ENCODE measurements at places on chromosomes 12 and 14.

DNA sequence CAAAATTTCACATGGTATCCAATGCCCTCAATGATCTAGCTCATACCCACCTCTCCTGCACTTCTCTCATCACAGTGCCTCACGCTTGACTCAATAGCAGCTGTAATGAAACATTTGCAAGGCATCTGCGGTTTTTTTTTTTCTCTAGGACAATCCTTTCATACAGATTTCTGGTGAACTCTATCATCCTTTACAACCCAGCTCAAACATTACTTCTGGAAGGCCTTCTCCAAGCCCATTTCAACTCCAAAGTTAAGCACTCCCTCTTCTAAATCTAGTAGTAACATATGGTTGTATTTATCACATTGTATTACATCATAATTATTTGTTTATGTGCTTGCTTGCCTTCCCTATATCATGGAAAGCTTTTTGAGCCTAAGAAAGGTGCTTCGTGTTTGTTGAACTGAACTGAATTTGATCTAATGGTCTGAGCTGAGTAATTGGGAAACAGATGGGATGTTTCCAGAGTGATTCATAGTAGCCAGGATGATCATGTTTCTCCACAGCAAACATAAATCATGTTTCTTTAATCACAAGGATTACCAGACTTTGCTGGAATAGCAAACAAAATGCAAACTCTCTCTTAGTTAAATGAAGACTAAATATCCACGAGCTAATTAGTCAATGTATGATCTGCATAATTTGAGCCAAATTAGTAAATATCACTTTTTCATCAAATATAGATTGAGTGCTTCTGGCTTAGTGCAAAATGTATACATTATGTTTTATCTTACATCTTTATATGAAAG is 14.3 kb downstream of the CFL2 start:
- DNase-seq, result no peak

DNA sequence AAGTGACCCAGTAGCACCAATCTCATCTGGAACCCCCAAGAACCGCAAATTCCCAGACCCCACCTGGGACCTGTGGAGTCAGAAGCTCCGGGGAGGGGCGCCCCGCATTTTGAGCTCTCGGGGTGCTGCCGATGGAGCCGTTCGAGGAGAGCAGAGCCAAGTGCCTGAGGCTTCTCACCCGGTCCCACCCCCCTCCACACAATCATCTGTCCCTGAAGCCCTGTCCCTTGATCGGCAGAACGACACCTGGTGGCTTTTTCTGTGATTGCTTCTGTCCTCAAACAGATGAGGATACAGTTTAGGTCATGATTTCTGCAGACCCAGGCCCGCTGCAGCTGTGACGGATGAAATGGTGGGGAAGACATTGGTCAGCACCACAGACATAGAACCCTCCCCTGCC is 74.7 kb downstream of the NOC4L start:
- no peak for DNase-seq

GRCh38 chr14:68658029-68658509 is 134.8 kb downstream of the ZFP36L1 start:
- no peak for DNase-seq

DNA sequence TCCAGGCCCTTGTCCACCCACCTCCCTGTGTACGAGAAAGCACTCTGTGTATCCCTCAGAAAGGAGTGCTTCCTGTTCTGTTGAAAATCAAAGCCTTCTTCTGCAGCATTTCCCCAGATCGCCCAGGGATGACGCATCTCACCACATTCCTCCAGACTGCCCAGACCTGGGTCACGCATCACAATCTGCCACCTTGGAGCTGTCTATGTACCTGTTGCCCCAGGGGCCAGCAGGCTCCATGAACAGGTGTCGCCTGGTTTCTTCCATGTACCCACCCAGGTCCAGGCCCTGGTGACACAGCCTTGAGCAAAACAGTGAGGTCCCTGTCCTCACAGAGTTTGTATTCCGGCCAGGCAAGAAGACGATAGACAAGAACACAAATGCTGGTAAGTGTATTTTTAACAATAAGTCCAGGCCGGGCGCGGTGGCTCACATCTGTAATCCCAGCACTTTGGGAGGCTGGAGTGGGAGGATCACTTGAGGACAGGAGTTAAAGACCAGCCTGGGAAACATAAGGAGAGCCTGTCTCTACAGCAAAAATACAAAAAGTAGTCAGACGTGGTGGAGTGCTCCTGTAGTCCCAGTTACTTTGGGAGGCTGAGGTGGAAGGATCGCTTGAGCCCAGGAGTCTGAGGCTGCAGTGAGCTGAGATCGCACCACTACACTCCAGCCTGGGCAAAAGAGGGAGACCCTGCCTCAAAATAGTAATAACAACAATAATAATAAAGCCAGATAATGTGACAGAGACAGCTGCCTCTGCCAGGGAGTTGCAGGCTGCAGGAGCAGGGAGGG is 6.8 kb upstream of the PPP1R13B start:
- no peak for DNase-seq

DNA sequence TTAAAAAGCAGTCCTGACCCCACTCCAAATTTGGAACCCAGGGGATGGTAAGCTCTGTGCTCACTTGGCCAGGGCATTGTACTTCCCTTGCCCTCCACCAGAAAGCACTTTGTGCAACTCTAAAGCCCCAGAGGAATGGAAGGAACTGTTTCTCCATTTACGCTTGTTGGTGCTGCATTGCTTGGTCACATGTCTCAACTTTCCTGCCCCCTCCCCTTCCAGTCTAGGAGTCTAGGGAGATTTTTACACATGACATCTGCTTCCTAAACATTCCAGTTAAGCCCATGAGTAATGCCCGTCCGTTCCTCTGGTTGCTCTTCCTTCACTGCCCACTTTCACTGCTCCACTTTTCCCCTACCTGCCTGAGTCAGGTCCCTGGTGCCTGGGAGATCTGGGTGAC is 92.6 kb upstream of the MAP1LC3B2 start:
- DNase-seq, result no peak

DNA sequence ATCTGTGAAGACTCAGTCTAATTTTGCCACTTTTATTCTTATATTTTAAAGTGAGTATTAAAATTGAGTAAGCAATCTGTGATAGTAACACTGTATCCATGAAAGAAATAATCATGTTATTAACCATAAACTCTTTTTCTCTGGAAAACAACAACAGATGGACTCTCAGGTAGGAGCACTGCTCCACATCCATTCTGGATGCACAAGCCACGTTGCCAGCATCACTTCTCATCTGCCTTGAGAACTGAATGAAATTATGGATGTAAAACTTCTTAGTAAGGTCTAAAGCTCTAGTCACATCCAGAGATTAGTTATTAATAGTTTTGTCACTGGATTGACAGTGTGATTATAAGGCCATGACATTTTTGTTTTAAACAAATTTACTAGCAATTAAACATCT is 489.1 kb upstream of the SYT1 start:
- DNase-seq, result no peak

GRCh38 chr14:100384819-100385813 is 62.0 kb downstream of the SLC25A47 start:
- peak; percentile 50 for DNase-seq

GRCh38 chr12:25800101-25800500 is 158.4 kb upstream of the RASSF8 start:
- no peak for DNase-seq

GRCh38 chr14:23450379-23450778 is 14.9 kb upstream of the MYH7 start:
- DNase-seq, result no peak

GRCh38 chr14:33279865-33280264 is 341.2 kb downstream of the NPAS3 start:
- DNase-seq, result no peak

DNA sequence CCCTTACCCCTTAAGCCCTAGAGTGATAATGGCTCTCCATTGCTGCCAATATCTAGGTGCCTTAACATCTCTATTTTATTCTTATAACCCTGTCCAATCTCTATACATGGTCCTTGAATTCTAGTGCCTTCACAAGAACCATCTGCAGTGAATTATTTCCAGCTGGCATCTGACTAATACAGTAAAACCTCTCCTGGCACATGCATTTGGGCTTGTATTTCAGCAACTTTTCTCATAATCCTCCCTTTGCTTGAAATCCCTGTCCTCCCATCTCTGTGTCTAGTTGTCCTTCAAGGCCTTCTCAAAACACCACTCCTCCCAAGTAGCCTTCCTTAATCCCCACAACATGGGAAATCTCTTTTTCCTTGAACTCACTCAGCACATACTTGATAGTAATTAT is 14.2 kb upstream of the HMGA2 start:
- no peak for DNase-seq

DNA sequence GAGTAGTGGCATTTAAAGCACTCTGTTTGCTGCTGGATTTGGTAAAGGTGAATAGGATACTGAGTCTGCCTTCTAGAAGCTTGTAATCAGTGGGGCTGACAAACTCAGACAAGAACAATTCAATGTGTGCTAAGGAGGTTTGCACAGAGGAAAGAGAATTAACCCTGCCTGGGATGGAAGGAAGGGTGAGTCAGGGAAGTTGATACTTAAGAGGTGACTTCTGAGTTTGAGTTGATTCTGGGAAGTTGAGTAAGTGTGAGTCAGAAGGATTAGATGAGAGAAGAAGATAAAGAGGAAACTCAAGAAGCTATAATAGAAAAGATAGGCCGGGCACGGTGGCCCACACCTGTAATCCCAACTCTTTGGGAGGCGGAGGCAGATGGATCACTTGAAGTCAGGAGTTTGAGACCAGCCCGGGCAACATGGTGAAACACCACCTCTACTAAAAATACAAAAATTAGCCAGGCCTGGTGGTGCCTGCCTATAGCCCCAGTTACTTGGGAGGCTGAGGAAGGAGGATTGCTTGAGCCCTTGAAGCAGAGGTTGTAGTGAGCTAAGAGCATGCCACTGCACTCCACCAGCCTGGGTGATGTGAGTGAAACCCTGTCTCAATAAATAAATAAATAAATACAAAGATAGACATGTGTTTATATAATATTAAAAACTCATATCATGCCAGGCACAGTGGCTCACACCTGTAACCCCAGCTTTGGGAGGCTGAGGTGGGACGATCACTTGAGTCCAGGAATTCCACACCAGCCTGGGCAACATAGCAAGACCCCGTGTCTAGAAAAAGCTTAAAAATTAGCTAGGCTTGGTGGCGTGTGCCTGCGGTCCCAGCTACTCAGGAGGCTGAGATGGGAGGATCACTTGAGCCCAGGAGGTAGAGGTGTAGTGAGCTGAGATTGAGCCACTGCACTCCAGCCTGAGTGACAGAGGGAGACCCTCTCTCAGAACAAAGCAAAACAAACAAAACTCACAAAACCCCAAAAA is 126.8 kb upstream of the CPM start:
- DNase-seq, result no peak

DNA sequence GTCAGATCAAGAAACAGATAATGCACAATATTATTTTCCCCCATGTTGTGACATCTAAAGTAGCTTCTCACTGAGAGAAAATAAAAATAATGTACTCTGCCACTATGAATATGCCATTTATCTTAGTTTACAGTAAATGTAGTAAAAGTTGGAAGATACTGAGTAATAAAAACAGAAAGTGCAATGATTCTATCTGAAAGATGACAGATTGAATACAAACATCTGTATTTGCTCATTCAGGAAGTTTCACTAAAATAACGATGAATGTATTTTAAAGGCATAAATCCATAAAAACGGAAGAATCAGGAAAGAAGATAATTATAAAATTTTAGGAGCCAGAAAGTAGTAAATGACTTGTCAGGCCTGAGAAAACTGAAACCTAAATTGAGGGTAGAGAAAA is 18.2 kb downstream of the SLC35F4 start:
- no peak for DNase-seq

- DNase-seq, result no peak
These were observed 97.2 kb downstream of the MGAT4C start for GRCh38 chr12:86158956-86159355.

DNA sequence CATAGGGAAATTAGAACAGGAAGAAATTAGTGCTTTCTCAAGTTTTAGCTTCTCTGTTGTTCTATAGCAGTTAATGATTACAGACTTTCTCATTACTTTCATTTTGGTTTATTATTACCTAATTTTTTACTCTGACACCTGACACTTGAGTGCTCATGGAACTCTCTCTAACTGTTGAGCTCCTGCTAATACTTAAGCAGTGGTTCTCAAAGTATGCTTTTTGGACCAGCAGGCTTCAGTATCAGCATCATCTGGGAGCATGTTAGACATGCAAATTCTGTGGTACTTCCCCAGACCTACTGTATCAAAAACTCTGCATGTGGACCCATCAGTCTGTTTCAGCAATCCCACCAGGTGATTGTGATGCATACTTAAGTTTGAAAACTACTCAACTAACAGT is 235.3 kb downstream of the CCDC91 start:
- no peak for DNase-seq

DNA sequence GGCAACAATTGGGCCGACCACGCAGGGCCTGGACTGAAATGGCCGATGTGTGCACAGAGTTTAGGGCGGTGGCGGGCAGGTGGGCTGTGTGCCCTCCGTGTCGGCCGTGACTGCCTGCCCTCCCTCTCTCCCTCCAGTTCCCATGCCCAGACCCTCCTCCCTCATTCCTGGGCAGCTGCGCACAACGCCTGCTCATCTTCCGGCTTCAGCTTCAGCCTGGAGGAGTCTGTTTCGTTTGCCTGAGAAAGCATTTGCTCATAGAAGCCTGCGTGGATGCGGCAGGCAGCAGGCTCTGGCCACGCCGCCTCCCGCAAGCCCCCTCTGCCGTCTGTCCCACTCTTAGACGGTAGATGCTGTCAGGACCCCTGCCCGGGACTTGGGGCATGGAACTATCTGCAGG is 47.3 kb upstream of the FZD10 start:
- DNase-seq, result no peak

DNA sequence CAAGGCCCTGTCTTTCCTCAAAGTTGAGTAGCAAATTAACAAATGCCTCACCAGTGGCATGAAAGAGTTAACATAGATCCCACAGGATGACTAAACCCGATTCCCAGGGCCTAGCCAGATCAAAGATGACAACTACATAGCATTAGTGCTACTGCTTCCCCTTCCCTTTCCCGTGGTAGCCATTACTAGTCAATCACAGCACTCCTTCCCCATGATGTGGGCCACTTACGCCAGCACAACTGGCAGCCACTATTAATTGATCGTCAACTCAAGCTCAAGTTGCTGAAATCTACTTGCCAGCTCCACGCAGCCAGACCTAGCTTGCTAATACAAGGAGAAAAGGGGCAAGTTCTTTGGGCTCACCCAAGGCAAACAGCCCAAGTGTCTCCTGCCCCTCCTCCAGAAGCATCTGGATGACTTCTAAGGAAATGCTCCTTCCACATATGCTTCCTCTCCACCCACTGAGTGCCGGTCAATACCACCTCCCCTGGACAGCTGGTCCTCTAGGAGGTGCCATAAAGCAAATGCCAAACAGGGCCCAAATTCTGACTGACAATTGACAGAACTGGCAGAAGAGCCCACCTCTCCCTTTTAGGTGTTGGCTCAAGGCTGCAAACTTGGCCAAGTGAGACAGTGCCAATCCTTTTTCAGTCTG is 72.6 kb downstream of the NUAK1 start:
- no peak for DNase-seq

DNA sequence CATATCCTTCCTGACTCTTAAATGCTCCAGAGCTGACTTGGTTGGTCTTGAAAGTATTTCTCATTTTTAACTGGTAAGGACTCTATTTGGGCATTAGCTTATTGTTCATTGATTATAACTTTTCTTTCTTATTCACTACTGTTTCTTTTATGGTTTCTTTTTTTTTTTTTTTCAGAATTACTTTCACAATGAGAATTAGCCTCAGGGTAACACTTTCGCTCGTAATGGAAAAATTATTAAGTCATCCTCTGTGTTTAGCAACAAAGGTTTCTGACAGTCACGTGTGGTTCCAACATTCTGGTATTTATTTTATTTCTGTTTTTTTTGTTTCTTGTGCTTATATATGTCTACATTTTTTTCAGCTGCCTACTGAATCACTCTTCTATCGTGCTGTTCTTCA is 80.0 kb downstream of the METTL25 start:
- no peak for DNase-seq

- no peak for DNase-seq
These were observed 97.6 kb downstream of the TGFB3 start for GRCh38 chr14:75884198-75884611.

Data from midbrain (tissue), 1 donor.